ENCODE measurements at places on chromosomes 12 and 14.

DNA sequence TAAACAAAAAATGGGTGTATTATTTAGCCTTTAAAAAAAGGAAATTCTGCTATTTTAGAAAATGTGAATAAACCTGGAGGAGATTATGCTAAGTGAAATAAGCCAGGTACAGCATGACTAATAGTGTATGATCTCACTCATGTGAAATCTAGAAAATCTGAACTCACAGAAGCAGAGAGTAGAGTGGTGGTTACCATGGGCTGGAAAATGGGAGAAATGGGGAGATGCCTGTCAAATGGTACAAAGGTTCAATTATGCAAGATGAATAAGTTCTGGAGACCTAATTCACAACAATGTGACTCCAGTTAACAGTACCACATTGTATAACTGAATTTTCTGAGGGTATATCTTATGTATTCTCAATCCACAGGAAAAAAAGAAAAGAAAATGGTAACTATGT, 17.4 kb upstream of the LEMD3 start:
- DNase-seq = no peak

- DNase-seq = no peak
Measured at GRCh38 chr14:99035268-99035667, 236.7 kb downstream of the BCL11B start.

GRCh38 chr12:92560713-92561542, 141.9 kb upstream of the PLEKHG7 start:
- no peak for DNase-seq

- DNase-seq = no peak
Measured at GRCh38 chr12:2557597-2557996, 237.2 kb upstream of the FKBP4 start.

DNA sequence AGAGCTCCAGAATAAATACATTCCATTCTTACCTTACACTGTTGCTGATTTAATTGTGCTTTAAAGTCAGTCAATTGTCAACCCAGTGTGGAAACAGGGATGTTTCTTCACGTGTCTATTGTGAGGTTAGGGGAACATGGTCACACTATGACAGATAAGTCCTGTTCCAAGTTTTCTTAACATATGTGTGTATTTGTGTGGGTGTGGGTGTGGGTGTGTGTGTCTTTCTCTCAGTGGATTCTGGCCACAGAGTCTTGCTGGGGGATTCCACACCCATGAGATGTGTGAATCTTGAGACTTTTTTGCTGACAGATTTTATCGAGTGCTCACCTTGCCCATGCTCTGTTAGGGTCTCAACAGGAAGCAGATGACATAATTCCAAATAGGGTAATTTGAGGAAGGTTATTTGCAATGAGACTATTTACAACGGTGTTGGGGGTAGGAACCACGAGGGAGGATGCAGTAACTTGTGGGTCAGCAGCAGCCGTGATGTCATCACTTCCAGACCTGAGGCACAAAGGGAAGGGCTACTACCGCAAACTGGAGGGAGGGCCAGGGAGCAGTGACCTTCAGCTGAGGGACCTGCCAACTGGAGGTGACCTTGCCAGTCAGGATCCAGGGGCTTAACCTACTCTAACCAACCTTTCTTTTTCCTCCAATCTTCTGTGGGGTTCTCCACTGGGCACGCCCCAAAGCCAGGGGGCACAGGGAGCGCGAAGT, 1.9 kb upstream of the VRK1 start:
- DNase-seq = no peak

GRCh38 chr14:46717211-46717610, 65.6 kb upstream of the RPL10L start:
- no peak for DNase-seq
